ENCODE measurements at places on chromosomes 5 and 9.

GRCh38 chr9:87545858-87546257 lies 48.2 kb downstream of the DAPK1 start:
- DNase-seq = no peak

DNA sequence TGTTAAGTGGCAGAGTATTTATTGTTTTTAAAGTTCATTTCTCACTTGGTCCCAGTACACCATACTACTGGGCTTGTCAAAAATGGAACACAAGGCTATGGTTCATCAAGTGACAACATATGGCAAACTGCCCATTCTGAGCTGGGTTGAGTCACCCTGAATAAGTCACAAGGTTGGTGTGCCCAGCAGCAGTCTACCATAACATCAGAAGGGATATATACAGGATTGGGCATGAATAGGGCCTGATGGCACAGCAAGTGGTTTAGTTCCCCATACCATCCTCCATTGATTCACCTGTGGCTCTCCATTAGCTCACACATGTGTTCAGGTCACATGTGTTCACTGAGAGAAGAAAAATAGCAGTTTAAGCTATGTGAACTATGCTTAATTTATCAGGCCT lies 249.8 kb upstream of the PRDM9 start:
- DNase-seq = no peak

GRCh38 chr5:66661149-66661548 lies 65.0 kb downstream of the MAST4 start:
- no peak for DNase-seq

DNA sequence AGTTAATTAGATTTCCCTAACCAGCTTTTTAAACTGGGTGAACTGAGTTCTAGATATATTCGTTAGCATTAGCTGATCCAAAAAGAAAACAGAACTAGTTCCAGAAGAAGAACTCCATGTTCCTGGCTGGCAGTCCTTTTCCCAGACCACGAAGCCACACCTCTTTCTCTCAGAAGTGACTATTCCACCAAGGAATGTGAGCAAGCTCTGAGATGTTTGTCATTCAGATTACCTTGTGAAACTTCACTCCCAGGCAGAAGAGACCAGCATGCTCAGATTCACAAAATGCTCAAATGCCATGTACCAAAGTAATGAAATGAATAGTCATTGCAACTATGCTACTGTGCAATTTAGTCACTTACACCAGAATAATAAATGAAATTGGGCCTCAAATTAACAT lies 4.4 kb upstream of the SSBP2 start:
- DNase-seq = peak; percentile 72

DNA sequence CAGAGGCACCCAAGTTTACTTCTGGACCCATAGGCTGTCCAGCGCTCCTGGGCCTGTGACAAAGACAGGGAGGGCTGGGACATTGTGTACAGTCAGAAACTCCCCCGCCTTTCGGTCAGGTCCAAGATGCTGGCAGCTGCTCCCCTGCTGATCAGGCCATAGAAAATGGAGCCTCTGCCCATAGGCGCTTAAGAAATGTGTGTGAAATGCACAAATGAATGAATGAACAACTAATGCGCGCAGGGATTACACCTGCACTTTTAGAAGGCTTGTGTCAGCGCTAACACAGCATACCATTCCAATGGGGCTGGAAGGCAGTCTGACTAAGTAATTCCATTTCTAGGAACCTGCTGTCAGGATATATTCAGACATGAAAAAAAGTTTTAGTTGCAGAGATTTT lies 16.3 kb downstream of the PTPN3 start:
- DNase-seq = no peak

DNA sequence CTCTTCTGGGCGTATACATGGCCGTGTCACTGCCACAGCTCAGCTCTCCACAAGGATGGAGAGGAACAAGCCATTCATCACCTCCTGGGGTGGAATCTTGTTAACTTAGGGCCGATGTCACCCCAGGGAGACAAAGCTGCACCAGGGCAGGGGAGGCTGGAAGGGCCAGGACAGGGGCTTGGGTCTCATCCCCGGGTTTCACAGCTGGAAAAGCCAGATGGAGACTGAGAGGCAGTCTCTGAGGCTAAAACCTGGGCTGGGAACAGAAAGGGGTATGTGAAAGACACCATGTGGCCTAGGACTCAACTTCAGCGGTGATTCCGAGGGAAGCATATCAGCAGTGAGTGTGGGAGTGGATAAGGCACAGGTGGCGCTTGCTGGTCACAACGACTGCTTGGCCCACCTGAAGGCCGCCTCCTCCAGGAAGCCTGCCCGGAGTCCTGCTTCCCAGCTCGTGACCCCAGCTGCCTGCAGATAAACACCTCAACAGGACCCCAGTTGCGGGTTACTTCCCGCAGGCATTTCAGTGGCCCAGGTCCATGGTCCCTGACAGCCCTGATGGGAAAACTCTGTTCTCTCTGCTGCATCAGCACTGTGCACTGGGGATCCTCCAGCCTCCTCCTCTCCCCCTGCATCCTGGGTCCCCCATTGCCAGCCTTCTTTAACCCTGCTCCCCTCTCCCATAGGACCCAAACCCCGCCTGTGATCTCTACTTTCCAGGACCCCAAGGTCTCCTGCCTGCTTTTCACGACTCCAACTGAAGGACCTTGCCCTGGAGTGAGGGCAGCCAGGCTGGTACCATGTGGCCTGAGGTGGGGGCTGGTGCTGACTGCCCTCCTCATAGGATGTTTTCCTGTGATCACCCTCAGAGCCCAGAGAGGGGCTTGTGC lies 51.7 kb upstream of the FCN1 start:
- DNase-seq = no peak

DNA sequence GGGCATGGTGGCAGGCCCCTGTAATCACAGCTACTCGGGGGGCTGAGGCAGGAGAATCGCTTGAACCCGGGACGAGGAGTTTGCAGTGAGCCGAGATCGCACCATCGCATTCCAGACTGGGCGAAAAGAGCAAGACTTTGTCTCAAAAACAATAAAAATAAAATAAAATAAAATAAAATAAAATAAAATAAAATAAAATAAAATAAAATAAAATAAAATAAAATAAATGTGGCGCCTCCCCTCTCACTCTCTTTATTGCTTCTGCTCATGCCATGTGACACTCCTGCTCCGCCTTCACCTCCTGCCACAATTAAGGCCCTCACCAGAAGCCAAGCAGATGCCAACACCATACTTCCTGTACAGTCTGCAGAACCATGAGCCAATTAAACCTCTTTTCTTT lies 3.8 kb upstream of the SHC3 start:
- no peak for DNase-seq

GRCh38 chr5:142984011-142984410 lies 213.8 kb downstream of the ARHGAP26 start:
- DNase-seq = no peak

- DNase-seq = no peak
Measured at GRCh38 chr9:20495098-20495497, 127.2 kb downstream of the MLLT3 start.

DNA sequence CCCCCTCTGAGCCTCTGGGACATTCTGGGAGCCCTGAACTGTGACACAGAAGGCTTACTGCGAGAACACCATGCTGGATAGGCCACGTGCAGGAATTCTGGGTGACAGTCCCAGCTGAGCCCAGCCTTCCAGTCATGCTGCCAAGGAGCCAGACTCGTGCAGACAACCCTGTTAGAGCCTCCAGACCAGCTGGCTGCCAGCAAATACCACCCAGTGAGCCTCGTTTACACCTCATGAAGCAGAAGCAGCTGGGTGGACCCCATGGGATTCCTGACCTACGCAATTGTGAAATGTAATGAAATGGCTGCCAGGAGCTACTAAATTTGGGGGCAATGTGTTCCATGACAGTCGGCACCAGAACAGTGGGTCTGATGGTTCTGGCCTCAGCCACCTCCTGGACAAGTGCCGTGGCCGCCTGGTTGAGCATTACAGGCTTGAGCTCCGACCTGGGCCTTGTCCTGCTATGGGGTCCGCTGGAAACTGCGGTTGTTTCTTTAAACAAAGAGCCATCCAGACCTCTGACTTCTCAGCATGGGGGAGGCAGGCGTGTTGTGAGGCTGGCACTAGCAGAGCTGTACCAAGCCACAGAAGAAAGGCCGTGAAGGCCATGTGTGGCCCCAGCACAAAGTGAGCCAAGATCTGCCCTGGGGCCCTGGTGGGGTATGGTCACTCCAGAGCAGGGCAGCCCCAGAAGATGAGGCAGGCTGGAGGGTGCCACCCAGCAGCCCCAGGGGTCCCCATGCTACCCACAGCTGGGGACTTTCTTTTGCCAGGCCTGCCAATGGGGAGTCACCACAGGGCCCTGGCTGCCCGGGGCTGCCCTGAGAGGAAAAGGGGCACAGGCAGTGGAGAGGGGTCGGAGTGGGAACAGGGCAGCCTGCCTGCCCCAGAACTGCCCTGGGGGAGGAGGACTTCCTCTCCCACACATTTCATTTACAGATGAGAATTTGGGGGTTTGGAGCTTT lies 19.3 kb upstream of the RXRA start:
- DNase-seq = no peak

DNA sequence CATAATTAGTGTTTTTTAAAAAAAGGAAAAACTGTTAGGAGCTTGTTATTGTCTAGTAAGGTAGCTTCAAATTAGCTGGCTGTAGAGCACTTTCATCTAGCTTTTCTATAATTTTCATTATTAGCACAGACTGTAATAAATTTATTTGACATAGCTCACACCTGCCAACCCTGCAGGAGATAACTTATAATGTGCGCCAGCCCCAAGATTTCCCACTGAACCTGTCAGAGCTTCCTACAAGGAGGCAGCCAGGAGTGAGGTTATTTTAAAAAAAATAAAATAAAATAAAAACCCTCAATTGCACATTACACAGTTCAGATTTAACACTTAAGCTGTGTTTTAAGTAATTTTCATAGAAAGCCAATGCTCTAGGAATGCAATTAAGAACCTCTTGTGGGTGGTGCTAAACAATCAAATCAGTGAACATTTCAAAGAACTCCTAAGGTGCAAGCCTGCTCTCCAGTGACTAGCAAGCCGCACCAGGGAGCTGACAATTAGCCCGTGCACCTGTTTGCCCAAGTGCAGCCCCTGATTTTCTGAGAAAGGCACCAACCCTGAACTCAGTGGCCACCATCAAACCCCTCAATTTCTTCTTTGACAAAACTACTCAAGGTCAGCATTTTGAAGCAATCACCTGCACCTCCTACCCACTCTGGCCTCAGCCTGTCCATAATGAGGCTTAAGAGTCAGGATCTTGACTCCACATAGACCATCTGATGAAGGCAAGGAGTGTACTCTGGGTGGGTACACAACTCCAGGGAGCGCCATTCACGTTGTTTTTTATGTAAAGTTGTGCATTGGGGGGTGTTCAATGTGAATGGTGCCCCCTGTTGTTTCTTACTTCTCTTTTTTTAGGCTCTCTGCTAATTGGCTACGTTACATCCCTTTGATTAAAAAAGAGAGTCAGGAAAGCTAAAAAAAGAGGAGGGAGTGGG lies 385.3 kb upstream of the WWC1 start:
- no peak for DNase-seq

DNA sequence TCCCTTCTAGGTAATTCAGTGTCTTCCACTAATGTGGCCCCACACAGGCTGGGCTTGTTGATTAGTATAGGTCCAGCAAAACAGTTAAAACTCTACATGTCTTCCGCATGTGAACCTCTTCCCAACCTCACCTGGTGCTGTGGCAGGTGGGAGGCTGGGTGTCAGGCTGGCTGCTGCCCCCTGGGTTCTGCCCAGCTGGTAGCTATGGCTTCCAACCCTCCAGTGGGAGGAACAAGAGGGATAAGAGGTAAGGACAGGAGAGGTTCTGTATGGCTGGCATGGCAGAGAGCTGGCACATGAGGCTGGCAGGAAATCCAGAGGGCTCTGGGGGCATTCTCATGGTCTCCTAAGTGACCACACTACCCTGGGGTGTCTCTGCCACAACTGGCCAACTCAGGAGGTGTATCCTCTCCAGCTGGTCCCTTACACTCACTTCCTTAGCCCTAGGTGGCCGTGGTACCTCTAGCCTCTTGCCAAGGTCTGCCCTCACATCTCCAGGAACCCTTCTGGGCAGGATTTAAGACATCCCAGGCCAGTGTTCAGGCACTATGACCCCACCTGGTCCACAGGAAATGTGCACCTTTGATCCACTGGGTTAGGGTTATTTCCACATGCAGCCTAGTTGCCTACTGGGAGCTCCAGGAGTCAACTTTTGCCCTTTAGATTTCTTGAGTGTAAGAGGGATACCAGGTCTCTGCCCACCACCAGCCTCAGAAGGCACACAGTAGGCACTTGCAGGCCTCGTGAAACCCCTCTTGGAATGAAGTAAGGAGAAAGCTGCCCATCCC lies 41.7 kb downstream of the AHRR start:
- no peak for DNase-seq

GRCh38 chr5:139761501-139761900 lies 34.1 kb upstream of the PSD2 start:
- DNase-seq = no peak

DNA sequence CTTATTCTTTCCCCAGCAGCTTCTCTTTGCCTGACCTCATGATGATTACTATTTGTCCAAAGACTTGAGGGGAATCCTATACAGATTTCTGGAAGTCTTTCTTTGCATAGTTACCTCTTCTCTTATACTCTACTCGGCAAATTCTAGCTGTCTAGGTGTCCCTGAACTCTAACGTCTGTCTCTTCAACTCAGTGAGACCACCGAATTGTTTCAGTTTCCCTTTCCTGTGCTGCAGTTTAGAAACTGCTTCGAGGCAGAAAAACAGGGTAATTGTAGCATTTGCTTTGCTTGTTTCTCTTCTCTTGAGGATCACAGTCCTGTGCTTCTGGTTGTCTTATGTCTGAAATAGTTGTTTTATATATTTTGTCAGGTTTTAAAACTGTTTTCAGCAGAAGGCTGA lies 14.8 kb downstream of the LVRN start:
- DNase-seq = no peak

- DNase-seq = no peak
Measured at GRCh38 chr5:115079924-115080623, 89.6 kb downstream of the TRIM36 start.

DNA sequence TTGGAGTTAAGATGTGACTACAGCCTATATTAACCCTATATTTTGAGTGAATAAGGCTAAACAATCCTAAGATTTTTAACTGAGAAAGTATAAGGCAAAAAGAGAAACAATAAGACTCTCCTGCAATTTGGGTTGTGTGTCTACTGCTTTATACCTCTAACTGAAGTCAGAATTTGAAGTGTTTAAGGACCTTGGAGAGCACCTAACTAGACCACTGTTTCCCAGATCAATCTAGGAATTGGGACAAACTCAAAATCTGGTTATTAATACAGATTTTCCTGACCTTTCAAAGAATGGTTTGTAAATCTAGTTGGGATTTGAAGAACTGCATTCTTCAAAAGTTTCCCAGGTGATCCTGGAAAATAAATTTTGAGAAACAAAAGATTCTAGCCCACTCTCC lies 42.1 kb downstream of the GABRA1 start:
- DNase-seq = no peak

- no peak for DNase-seq
Measured at GRCh38 chr9:87596862-87597261, 99.2 kb downstream of the DAPK1 start.

DNA sequence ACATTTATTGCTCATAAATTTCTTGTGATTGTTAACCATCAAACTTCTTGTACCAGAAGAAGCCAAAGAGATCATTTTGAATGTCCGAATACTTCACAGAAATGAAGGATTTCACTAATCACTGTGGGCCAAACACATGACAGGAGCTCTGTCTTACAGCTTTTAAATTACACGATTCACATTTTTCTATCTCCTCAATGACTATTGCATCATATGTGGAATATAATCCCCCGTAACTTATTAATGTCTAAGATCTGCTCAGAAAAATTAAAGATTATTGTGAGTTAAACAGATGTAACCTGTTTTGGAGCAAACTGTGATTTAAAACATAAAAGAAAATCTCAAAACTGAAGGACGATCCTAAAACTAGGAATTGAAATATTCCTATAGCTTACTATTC lies 645.2 kb upstream of the COX7C start:
- DNase-seq = no peak
